ENCODE measurements at places on chromosomes 2 and 18. TPM values are rescaled to one million over a fixed set of nuclear protein-coding genes. Genes with fewer than 3 reads are reported as not detected.

- H3K27ac ChIP-seq: no peak overlapping the region
- peaks cover 12% of the 10 kb centered on the region for H3K27me3 ChIP-seq
- H3K4me3 ChIP-seq: no peak overlapping the region
- no peak for ATAC-seq
- peaks cover 18% of the 10 kb centered on the region for H3K4me1 ChIP-seq
- H3K36me3 ChIP-seq: no peaks in the 10 kb centered on the region
These were observed 93.6 kb upstream of the SMAD2 start for GRCh38 chr18:48024009-48024512.

DNA sequence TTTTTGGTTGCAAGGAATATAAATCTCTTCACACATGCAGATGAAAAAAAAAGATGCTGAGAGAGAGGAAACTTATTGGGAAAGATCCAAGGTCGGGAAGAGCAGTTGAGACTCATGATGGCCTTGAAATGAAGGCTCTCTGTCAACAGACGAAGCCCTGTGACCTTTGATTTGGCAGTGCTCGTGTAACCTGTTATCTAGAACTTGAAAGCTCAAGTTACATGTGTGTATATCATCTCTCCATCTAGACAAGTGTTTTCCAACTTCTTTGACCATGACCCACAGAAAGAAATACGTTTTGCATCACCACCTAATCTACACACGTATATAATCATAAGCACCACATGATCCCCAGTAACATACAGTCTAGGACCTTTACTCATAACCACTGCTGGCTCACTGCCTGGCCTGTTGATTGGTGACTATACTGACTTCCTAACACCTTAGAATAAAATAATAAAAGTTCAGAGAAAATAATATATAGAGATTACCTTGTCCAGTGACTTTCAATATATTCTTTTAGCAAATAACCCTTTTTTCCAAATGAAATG is 319.0 kb upstream of the PKDCC start:
- no peaks in the 10 kb centered on the region for H3K4me1 ChIP-seq
- no peaks in the 10 kb centered on the region for H3K36me3 ChIP-seq
- H3K27ac ChIP-seq: no peak overlapping the region
- no peaks in the 10 kb centered on the region for H3K27me3 ChIP-seq
- no peak overlapping the region for H3K4me3 ChIP-seq
- ATAC-seq: no peak

DNA sequence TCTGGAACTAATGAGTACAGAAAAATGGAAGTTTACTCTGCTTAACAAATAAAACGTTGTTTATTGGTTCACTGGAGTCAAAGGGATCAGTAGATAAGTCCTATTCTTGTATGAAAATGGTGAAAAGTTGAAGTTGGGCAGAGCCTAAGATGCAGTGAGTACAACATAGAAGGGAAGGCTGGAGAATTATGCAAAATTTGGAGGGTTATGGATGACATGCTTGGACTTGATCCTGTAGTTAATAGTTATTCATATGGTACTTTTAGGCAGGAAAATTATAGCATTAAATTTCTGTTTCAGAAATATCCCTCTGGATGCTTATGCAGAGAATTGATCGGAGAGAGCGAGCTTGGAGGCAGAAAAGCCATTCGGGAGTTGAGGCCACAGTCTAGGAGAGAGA is 167.6 kb downstream of the KCNS3 start:
- no peak overlapping the region for H3K27ac ChIP-seq
- ATAC-seq: no peak
- H3K27me3 ChIP-seq: no peaks in the 10 kb centered on the region
- H3K4me1 ChIP-seq: peaks cover 6% of the 10 kb centered on the region
- H3K36me3 ChIP-seq: no peaks in the 10 kb centered on the region

- H3K4me1 ChIP-seq: no peaks in the 10 kb centered on the region
These were observed 17.8 kb downstream of the INO80D start for GRCh38 chr2:206068207-206068606.

GRCh38 chr2:31704561-31705212 is 123.9 kb upstream of the SRD5A2 start:
- no peaks in the 10 kb centered on the region for H3K27me3 ChIP-seq
- no peak overlapping the region for H3K27ac ChIP-seq
- H3K4me1 ChIP-seq: no peaks in the 10 kb centered on the region
- H3K36me3 ChIP-seq: no peaks in the 10 kb centered on the region

- no peaks in the 10 kb centered on the region for H3K4me1 ChIP-seq
- no peak for ATAC-seq
- no peak overlapping the region for H3K27ac ChIP-seq
- H3K36me3 ChIP-seq: no peaks in the 10 kb centered on the region
These were observed 7.1 kb downstream of the RFTN2 start for GRCh38 chr2:197668296-197668695.

- peaks cover 17% of the 10 kb centered on the region for H3K4me1 ChIP-seq
- no peak for ATAC-seq
- no peaks in the 10 kb centered on the region for H3K36me3 ChIP-seq
These were observed 1.6 kb downstream of the SERPINB8 start for GRCh38 chr18:63971320-63972001.

GRCh38 chr18:30208546-30208945 is 834.0 kb downstream of the DSC3 start:
- H3K4me1 ChIP-seq: no peaks in the 10 kb centered on the region
- no peak for ATAC-seq
- H3K36me3 ChIP-seq: no peaks in the 10 kb centered on the region
- no peaks in the 10 kb centered on the region for H3K27me3 ChIP-seq
- H3K4me3 ChIP-seq: no peak overlapping the region

- H3K27ac ChIP-seq: no peak overlapping the region
- ATAC-seq: no peak
- H3K27me3 ChIP-seq: no peaks in the 10 kb centered on the region
- peaks cover 10% of the 10 kb centered on the region for H3K36me3 ChIP-seq
These were observed 887 bp upstream of the ZNF396 start for GRCh38 chr18:35377875-35378573.

DNA sequence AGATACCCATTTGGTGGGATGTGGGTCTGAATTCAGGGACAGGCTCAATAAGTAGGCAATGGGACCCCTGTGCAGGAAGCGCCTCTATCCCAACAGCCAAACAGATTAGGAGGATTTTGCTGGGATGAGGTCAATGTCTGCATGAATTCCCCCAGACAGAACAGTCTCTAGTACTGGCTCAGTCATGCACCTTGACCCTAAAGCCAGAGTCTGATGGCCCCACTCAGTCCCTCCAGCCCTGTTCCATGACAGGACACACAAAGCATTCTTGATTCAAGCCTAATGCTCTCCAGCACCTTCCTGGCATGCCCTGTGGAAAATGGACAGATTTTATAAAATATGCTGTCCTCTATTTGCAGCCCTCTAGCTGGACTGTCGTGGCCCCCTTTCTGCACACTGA is 49.8 kb upstream of the RAB6D start:
- peaks cover 41% of the 10 kb centered on the region for H3K27me3 ChIP-seq
- ATAC-seq: no peak
- H3K36me3 ChIP-seq: no peaks in the 10 kb centered on the region

DNA sequence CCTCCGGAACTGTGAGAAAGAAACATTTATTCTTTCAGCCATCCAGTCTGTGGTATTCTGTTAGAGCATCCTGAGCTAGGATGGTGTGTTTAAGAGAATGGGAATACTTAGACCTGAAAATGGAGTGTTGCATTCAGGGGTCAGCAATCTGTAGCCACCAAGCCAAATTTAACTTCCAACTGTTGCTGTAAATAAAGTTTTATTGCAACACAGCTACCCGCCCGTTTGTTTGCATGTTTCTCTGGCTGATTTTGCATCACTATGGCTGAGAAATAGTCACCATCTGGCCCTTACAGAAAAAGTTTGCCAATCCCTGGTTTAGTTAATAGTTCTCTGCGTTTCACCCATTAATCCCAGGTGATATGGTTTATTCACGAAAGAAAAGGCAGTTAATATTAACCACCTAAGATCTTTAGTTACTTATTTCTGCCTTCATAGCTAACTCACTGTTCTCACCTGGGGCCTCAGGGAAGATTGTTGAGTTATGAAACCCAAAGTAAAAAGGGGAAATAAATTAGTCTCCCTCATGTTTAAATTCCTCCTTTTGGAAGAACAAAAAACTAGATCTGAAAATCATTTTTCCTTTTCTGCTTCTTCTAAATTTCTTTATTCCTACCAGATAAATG is 9.5 kb upstream of the CYS1 start:
- no peaks in the 10 kb centered on the region for H3K4me1 ChIP-seq
- no peaks in the 10 kb centered on the region for H3K36me3 ChIP-seq
- no peak for ATAC-seq
- no peak overlapping the region for H3K4me3 ChIP-seq
- no peak overlapping the region for H3K27ac ChIP-seq
- H3K27me3 ChIP-seq: peaks cover 29% of the 10 kb centered on the region

The DRC1 gene
- not detected for total RNA-seq

The ABCG5 gene
- total RNA-seq: not detected

The OSR1 gene
- total RNA-seq: 75.0 TPM

The MYCN gene
- 0.35 TPM for total RNA-seq

The TUBA4B gene
- total RNA-seq: not detected

The FLACC1 gene
- 1.1 TPM for total RNA-seq

The RMDN2 gene
- total RNA-seq: 10.7 TPM

Data from gastroesophageal sphincter (tissue), 4 donors.